ENCODE measurements at places on chromosomes 4 and X.

DNA sequence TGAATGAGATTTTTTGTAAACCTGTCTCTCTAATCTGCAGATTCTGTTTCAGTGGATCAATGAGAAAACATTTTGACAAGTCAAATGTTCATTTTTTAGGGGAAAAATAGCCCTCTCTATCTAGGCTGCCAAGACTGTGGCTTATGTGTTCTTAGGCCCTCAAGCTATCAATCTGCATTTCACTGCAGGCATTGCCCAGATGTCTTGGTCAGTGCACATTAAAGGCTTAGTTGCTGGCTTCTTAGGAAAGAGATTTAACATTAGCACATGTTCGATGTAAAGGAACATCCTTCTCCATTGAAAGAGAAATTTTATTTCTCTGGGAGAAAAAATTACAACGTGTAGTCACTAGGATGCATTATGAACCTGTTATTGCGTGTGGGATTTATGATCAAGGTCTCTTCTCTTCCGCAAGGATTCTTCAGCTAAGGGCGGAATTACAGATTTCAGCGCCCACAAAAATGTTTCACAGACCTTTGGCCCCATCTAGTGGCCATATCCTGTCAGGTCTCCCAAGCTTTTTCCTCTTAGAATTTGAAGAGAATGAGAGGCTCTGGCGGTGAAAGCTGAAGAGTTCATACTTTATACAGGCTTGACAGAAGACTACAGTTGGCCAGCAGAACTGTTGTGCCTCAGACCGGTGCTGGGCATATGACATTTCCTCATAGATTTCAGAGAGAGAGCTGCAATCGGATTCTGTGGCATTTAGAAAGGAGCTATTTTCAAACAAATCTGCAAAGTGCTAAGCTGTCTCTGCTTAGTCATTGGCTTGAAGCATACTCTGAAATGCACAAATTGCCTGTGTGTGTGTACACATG, 144.6 kb upstream of the NOCT start:
- DNase-seq, result no peak

DNA sequence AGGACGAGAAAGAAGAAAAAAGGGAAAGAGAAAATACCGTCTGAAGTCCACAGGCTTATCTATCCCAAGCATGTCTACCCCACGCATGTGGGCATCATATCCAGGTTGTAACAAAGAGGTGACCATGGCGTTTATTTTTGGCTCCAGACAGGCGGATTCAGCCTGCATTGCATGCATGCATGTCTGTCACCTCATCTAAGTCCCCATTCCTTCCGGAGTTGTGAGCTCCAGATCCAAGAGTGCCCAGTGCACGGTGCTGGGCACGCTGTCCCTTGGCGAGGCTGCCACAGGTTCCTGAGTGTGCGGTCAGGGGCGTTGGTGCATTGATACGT, 905 bp upstream of the GALNTL6 start:
- DNase-seq, result no peak

GRCh38 chr4:76752861-76753501, 145.0 kb downstream of the SOWAHB start:
- DNase-seq, result no peak

DNA sequence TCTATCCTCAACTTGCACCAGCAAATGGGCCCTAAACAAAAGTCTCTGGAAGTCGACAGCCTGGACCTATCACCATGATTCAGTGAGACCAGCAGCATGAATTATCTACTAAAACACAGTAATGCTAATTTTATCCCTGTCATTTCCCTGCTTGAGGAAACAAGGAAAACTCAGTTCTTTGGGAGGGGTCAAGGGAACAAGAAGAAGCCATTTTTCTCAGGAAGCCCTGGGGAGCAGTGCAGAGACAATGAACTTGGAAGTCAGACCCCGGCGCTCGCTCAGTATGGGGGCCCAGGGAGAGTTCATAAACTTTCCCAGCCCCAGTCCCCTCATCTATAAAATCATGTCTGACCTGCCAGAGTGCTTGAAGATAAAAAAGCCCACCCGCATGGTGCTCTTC, 50.4 kb downstream of the DCTD start:
- DNase-seq, result peak; percentile 24

DNA sequence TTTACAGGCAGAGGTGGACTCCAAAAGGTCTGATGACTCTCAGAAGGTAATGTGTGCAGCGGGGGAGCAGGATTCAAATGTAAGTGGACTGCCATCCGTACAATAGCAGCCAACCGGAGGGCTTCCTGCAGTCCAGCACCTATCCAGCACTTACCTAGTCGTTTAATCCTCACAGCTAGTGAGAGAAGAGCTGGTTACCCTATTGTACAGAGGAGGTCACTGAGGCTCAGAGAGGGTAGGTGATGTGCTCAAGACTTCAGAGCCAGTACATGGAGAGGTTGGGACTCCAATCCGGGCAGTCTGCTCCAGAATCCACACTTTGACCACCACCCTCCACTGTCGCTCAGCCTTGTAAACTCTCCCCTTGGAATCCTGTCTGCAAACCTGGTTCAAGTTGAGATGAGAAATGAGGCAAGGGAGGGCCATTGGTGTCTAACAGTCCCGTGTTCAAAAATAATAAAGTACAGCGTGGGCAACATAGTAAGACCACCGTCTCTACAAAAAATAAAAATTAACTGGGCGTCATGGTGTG, 22.5 kb upstream of the JAKMIP1 start:
- DNase-seq, result no peak

- DNase-seq, result no peak
Measured at GRCh38 chr4:55615008-55615407, 21.1 kb downstream of the NMU start.

GRCh38 chr4:17807446-17807845, 3.1 kb downstream of the DCAF16 start:
- DNase-seq, result no peak

GRCh38 chr4:92236877-92237276, 66.9 kb upstream of the GRID2 start:
- DNase-seq, result no peak

DNA sequence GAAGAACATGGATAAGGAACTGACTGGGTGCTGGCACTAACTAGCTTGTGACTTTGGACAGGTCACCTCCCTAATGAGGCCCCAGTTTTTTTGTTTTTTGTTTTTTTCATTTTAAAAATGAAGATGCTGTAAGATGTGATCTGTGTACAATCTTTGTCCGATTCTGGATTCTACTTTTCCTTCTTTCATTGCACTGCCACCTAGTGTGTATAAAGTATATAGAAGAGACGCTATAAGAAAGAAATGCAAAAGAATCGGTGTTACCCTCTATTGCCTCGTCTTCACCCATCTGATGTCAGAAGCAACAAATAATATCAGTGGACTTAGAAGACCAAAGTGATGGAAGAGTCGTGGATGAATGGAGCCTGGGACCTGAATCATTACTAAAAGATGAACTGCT, 58.6 kb upstream of the P2RY10 start:
- no peak for DNase-seq

- peak; percentile 69 for DNase-seq
Measured at GRCh38 chr4:156941940-156942548, 29.6 kb downstream of the PDGFC start.

DNA sequence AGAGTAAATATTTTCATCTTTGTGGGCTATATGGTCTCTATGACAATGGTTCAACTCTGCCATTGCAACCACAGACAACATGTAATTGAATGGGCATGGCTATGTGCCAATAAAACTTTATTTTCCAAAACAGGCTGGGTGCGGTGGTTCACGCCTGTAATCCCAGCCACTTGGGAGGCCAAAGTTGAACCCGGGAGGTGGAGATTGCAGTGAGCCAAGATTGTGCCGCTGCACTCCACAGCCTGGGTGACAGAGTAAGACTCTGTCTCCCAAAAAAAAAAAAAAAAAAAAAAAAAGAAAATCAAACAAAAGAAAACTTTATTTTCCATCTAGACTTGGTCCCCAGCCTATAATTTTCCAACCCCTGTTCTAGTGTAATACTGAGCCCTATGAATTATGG, 38.4 kb upstream of the LAS1L start:
- DNase-seq, result no peak

DNA sequence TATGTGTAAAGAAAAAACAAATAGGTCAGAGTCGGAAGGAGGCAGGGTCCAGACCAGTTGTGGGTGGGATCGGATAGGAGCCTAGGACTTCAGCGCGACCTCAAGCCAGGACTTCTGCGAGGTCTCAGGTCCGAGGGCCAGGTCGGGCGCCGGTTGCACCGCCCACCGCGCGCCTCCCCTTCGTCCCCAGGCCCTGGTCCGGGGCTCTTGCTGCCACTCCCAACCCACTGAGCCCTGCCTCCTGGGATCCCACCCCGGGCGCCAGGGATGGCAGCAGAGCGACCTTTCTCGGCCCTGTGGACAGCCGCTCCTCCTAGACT, 12.3 kb downstream of the PITX2 start:
- DNase-seq, result no peak

DNA sequence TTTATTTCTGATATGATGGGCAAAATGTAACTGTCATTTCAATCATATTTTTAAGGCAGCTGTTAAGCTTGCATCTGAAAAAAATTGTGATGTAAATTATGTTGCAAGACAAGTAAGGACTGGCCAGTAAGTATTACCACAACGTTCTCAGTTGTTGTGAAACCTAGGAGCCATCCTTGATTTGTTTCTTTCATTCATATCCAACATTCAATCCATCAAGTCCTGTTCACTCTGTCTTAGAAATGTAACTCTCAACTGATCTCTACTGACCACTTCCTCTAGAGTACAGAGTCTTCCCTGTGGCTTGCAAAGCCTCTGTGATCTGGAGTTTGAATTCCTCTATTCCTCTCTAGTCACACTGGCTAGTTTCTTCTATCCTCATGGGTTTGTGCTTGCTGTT, 161.4 kb upstream of the MAD2L1 start:
- no peak for DNase-seq

DNA sequence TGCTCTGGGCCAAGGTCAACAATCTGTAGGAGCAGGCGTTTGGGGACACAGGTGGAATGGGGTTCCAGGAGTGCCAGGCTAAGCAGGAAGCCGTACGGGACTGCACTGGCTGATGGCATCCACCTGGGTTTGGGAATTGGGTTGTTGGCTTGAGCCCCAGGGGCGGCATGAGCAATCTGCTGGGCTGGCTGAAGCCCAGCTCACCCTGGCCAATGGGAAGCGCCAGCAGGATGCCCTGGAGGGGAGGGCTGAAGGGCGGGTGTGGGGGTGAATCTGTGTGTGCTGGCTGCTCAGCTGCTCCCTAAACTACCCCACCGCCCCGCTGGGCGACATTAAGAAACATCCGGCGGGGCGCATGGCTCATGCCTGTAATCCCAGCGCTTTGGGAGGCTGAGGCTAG, 8.9 kb upstream of the RGS12 start:
- peak; percentile 62 for DNase-seq

DNA sequence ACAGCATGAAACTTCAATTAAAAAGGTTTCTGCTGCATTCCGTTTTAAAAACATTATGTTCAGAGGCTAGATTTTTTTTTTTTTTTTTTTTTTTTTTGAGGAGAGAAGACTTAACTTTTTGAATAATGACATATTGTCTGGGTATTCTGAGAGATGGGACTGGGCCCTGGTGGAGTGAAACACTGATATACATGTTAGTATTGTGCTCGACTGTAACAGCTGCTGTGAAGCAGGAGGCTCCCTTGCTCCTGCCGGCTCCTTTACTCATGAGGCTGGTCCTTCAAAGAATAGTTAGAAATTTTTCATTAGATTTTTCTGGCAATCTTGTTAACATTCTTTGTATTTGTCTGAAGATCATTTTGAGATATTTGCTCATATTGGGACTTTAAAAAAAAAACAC, 73.3 kb downstream of the TMEM131L start:
- DNase-seq, result no peak

- DNase-seq, result no peak
Measured at GRCh38 chr4:84799318-84799717, 167.2 kb downstream of the WDFY3 start.

DNA sequence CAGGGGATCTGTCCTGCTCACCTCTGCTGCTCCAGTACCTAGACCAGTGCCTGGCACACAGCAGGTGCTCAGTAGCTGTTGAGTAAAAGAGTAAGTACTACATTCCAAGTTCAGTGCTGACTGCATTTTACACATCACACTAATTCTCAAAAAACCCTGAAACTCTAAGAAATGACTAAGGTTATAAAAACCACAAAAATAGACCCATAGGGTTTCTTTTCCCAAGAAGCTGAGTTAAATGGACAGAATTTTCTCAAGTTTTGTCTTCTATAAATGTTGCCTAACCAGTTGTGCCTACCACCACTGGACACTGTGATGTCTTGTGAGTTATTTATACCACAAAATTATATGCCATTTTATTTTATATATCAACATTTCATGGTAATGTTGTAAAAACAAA, 78.9 kb upstream of the RXFP1 start:
- DNase-seq, result no peak

- peak; percentile 78 for DNase-seq
Measured at GRCh38 chrX:141903400-141904155, at the start of gene MAGEC1. MAGEC1 (plus strand) TSS chrX:141903894; CDS start chrX:141905073, 1,179 bp downstream.

GRCh38 chrX:1903236-1903935, 288.5 kb downstream of the ASMT start:
- no peak for DNase-seq

DNA sequence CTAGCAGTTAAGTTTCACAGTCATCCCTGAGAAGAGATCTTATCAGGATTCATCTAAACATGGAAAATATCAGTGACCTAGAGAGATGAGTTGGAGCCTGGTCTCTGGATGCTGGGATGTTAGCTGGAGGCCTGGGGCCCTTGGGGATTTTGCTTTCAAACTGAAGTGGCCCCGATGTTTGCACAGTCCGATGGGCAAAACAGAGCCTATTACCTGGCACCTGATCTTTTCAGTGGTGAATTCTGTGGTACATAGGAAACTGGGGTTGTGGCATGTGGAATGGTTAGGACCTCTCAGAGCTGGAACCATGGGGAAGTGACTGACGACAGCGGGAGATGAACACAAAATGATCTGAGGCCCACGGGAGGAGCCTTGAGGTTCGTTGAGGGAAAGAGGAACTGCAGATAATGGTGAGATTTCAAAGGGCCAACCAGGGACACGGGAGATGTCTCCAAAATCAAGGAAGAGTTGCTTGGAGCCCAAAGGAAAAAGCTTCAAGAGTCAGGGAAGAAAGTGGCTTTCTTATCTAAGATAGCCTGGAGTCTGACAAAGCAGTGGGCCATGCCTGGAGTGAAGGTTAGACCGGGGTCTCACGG, 17.8 kb upstream of the TENM3 start:
- no peak for DNase-seq

GRCh38 chrX:39361736-39362135, 560.5 kb downstream of the MID1IP1 start:
- DNase-seq, result no peak

GRCh38 chrX:138020941-138021340, 455.0 kb downstream of the ZIC3 start:
- no peak for DNase-seq

DNA sequence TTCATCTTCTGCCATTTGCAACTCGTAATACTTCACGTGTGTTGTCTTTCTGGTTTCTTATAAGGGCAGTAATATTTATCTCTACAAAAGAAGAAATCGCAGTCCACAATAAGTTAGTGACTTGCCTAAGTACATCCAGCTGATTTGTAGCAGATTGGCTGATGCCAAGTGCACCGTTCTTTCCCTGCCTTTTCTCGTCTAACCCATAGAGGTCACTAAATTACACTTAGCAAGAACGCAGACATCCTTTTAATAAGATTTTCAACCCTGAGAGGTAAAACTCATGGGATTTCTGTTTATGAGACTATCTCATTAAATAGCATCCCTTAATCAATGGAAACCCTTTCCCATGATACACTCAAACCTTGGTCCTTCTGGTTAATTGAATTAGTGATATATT, 408.6 kb upstream of the ACTRT1 start:
- DNase-seq, result no peak

- DNase-seq, result peak; percentile 47
Measured at GRCh38 chr4:8296491-8296890, 26.9 kb downstream of the HTRA3 start.
